Astrocyte of the spinal cord (primary cell): ENCODE measurements at places on chromosomes 16 and 17.

DNA sequence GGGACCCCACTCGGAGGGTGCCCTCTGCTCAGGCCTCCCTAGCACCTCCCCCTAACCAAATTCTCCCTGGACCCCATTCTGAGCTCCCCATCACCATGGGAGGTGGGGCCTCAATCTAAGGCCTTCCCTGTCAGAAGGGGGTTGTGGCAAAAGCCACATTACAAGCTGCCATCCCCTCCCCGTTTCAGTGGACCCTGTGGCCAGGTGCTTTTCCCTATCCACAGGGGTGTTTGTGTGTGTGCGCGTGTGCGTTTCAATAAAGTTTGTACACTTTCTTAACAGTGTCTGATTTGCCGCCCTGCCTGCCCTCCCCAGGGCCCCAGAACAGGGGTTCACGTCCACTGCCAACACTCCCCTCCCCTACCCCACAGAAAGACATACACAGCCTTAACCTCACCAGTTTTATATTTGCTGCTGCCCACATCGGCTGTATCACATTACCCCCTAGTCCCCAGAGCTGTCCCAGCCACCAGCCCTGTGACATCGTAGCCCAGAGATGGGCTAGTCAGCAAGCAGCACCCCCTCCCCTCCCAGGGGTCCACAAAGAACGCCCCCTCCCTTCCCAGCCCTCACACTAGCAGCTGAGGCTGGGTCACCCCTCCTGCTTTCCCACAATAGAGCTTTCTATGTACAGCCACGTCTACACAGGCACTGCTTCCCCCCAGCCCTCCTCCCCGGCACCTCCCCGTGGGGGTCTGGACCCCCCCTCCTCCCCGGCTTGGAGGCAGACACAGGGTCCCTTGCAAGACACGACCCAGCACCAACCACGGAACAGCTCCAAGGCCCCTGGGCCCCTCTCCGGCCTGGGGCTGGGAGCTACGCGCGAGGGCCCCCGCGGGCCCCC lies 7.9 kb downstream of the GRN start:
- DNase-seq, result no peak

GRCh38 chr17:9256751-9257629 lies 235.7 kb downstream of the NTN1 start:
- DNase-seq, result peak; percentile 47

- DNase-seq, result no peak
Observed at GRCh38 chr17:8072729-8073461, 14.6 kb downstream of the ALOX12B start.

GRCh38 chr17:82734987-82735866 lies at the start of gene FN3K:
Gene FN3K, plus strand, starts transcription at chr17:82735615. Its CDS starts 22 bp downstream, at chr17:82735637.
- DNase-seq, result peak; percentile 70

GRCh38 chr17:38874505-38875400 lies 4.9 kb downstream of the LASP1 start:
- no peak for DNase-seq

- DNase-seq, result no peak
Observed at GRCh38 chr17:81927152-81927652, 333 bp downstream of the MAFG start.

GRCh38 chr16:25726430-25727098 lies 34.8 kb downstream of the HS3ST4 start:
- no peak for DNase-seq

- no peak for DNase-seq
Observed at GRCh38 chr17:304461-304860, 48.1 kb downstream of the RPH3AL start.

- no peak for DNase-seq
Observed at GRCh38 chr17:49715216-49715615, 7.5 kb upstream of the SLC35B1 start.

DNA sequence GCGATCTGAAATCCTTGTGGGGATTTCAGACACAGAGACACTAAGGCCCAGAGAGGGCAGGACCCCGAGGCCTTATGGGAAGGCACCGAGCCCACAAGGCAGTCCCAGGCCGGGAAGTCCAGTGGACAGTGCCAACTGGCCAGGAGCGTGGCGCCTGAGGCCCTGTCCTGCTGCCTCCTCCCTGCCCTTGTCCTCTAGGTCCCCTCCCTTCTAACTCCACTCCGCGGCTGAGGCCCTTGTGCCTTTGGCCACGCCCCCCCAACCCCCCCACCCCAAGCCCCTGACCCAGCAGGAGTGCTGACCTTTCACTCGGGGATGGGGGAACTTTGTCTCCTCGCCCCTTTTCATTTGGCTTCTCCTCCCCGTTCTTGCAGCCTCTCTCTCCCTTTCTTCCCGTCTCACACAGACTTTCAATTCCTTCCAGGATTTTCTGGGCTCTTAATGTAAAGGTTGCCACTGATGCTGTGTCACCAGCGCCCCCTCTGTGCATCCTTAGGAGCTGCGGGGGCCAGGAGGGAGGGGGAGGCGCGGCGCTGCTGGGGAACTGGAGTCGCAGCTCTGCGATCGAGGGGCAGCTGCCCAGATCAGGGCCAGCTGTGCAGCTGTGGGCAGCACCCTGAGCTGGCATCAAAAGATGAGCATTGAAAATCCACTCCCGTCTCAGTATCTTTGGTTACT lies 29.1 kb downstream of the CRHR1 start:
- no peak for DNase-seq

GRCh38 chr16:88706229-88706964 lies at the start of the genes CTU2 and RNF166:
Gene CTU2, plus strand, starts transcription at chr16:88706503. Its CDS starts 28 bp downstream, at chr16:88706531.
Gene RNF166, minus strand, starts transcription at chr16:88706408. Its CDS starts 83 bp downstream, at chr16:88706325.
- DNase-seq, result peak; percentile 78

- DNase-seq, result peak; percentile 71
Observed at GRCh38 chr17:42120770-42121769, at the start of gene KAT2A. Gene KAT2A, minus strand, starts transcription at chr17:42121367. Its CDS starts 63 bp downstream, at chr17:42121304.

- no peak for DNase-seq
Observed at GRCh38 chr16:17144431-17144830, 326.3 kb downstream of the XYLT1 start.

DNA sequence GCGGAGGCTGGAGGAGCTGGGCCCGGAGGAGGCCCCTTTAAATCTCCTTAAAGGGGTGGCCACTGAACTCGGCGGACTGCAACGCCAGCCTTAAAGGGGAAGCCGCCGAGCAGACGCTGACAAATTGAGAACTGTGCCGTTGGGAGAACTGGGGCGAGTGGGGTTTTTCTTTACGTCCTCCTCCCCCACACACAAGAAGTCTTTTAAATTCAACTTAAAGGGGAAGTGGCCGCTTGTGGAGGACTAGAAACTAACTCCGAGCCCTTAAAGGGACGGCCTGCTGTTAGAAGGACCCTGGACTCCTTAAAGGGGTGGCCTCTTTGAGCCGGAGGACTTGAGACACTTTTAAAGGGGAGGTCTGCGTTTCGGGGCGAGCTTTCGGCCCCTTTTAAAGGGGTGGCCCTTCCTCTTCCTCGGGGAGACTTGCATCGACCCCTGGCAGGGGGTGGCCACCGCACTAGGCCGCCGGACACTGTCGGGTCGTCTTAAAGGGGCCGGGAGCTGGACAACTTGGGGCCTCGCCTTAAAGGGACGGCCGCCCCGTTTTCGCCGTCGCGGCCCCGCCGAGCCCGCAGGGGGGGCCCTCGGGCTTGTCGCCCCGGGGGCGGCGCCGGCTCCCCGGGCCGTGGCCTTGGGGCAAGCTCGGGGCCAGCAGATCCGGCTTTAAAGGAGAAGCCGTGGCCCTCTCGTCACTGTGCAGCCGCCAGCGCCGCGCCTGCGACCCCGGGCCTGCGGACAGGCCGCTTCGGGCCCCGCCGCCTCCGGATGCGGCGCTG lies 688 bp downstream of the FBRS start:
- peak; percentile 99 for DNase-seq

- no peak for DNase-seq
Observed at GRCh38 chr17:5892921-5893675, 177.1 kb upstream of the WSCD1 start.

DNA sequence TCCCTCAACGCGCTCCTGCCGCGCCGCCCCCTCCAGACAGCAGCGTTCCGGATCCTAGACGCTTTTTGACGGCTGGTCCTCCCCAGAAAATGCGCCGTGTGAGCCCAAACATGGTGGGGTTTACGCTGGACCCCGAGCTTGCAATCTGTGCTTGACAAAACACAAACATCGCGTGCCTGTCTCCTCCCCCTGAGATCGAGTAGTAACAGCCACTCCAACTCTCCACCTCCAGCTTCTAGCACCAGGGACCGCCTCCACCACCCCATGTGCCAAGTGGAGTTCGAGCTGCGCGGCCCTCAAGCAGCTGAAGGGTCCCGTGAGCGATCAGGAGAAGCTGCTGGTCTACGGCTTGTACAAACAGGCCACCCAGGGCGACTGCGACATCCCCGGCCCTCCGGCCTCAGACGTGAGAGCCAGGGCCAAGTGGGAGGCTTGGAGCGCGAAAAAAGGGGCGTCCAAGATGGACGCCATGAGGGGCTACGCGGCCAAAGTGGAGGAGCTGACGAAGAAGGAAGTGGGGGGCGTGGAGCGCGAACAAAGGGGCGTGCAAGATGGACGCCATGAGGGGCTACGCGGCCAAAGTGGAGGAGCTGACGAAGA lies 656 bp upstream of the GEMIN4 start:
- peak; percentile 48 for DNase-seq

- DNase-seq, result no peak
Observed at GRCh38 chr16:8565498-8565897, 24.8 kb downstream of the TMEM114 start.

GRCh38 chr16:24921229-24921628 lies 75.5 kb downstream of the SLC5A11 start:
- no peak for DNase-seq

- DNase-seq, result no peak
Observed at GRCh38 chr16:3471518-3472176, 23.6 kb downstream of the C16orf90 start.

- no peak for DNase-seq
Observed at GRCh38 chr17:48556229-48556575, 11.3 kb upstream of the HOXB2 start.

DNA sequence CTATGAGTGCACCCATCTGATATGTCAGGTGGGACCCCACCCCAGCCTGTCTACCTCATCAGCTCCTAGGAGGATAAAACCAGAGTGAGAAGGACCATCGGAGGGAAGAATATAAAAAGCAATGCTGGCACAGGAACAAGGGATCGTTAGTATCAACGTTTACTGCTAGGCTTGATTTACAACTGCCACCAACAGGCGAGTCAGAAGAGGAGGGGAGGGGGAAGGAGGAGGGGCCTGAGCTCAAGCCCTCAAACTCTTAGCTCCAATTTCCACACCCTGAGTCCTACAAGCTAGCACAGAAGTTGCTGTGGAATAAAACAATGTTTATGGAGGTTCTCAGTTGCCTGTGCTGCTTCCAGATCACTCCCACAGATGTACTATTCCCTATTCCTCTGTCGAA lies 234.5 kb downstream of the C16orf78 start:
- peak; percentile 28 for DNase-seq

- DNase-seq, result no peak
Observed at GRCh38 chr17:61133853-61134252, 265.8 kb upstream of the TBX2 start.

DNA sequence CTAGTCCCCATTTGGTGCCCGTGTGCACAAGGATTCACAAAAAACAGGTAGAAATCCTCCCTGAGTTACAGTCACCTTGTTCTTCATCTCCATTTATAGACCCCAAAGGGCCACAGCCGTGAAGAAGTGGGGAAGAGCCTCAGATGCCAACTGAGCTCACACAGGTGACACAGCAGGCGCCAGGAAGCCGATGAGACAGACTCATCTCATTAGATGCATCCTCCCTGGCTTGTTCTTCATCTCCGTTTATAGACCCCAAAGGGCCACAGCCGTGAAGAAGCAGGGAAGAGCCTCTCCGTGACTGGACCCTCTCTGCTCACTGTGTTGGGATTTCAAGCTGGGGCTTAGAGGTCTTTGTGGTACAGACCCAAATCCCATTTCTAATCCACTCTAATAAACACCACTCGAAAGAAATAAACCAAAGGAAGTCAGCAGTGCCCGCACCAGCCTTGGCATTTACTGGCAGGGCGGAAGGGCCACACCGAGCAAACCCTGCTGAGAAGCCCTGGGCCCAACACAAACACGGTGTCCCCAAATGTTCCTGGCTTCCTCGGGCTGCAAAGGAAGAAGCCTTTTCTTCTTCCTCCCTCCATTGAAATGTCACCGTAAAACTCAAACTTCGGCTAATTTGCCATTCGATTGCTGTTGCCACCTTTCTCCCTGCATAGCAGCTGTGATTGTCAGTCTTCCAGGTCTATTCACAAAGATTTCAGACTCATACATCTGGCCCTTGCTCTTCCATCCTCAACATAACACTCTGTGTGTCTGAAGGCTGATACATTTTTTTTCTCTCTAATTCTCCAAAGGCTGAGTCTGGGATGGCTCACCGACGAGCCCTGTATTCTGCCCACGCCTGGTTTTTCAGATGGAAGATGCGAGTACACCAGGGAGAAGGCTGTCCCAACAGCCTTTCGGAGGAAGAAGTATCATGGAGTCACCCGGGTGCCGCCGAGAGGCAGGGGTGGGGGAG lies 44.9 kb upstream of the DOC2B start:
- DNase-seq, result no peak

DNA sequence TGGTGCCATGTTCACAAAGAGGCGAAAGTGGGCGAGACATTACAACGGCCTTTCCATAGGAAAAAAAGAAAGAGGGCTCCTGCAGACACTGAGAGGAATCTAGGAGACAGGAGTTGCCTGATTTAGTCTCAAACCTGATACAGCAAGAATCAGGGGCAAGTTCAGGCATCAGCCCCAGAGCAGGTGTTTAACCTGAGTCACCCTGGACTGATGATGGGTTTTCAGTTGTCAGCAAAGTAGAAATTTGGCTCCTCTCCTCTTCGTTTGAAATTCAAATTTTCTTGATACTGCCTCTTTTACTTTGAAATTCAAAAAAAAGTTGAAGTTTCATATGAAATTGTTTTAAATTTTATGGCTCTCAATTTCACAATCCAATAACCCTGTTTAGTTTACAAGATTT lies 189.5 kb downstream of the ABCC12 start:
- no peak for DNase-seq
